ENCODE measurements at places on chromosomes 11 and 22. TPM values are rescaled to one million over a fixed set of nuclear protein-coding genes. Genes with fewer than 3 reads are reported as not detected.

ZNF408 gene
- total RNA-seq, result 4.1 TPM

FAM111B gene
- total RNA-seq, result 8.4 TPM

LDHAL6A gene
- total RNA-seq, result 0.96 TPM

DNA sequence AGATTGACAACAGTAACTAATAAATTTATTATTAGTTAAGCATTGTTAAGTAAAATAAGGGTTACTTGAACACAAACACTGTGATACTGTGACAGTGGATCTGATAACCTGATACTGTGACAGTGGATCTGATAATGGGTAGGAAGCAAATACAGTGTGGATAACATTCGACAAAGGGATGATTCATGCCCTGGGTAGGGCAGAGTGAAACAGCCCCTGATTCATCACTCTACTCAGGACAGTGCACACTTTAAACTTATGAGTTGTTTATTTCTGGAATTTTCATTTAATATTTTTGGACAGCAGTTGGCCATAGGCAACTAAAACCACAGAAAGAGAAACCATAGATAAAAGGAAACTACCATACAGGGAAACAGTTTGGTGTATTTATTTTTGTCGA lies 60.8 kb upstream of the CTSC start:
- no peak for DNase-seq

GRCh38 chr11:68682531-68682961 lies 1.8 kb upstream of the GAL start:
- no peak for DNase-seq

- DNase-seq, result no peak
Observed at GRCh38 chr11:108237058-108237481, 14.2 kb downstream of the ATM start.

- no peak for DNase-seq
Observed at GRCh38 chr22:30636226-30637077, 871 bp downstream of the SLC35E4 start.

- no peak for DNase-seq
Observed at GRCh38 chr11:112610494-112610893, 349.8 kb upstream of the PLET1 start.
